ENCODE measurements at places on chromosomes 7 and 10. TPM values are rescaled to one million over a fixed set of nuclear protein-coding genes. Genes with fewer than 3 reads are reported as not detected.

DNA sequence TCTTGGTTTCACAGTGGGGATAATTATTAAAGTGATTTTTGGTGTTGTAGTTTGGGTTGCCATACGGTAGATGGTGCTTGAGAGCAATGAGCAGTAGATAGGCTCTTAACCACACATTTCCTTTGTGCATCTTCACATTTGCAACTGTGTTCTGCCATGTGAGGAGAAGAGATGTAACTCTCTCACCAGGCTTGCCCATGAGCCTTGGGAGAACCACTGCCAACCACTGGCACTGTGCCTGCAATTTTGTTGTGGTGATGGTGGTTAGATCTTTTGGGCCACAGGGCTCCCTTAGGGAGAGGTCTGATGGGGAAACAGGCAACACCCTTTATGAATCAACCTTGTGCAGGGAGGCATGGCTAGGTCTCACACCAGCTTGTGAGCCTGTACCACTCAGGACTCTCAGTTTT lies 204.3 kb downstream of the CCDC7 start:
- DNase-seq, result peak; percentile 14
- H3K27ac ChIP-seq, result no peak overlapping the region
- H3K4me3 ChIP-seq, result no peak overlapping the region
- 0 out of 2 replicates have a peak, but pooled peaks cover 4% of the 10 kb centered on the region for H3K27me3 ChIP-seq
- H3K36me3 ChIP-seq, result no peaks in the 10 kb centered on the region

GRCh38 chr7:116726149-116726548 lies 54.2 kb downstream of the MET start:
- H3K4me1 ChIP-seq, result peaks cover 12% of the 10 kb centered on the region
- H3K36me3 ChIP-seq, result no peaks in the 10 kb centered on the region
- DNase-seq, result no peak
- H3K27me3 ChIP-seq, result no peaks in the 10 kb centered on the region
- H3K4me3 ChIP-seq, result no peak overlapping the region

DNA sequence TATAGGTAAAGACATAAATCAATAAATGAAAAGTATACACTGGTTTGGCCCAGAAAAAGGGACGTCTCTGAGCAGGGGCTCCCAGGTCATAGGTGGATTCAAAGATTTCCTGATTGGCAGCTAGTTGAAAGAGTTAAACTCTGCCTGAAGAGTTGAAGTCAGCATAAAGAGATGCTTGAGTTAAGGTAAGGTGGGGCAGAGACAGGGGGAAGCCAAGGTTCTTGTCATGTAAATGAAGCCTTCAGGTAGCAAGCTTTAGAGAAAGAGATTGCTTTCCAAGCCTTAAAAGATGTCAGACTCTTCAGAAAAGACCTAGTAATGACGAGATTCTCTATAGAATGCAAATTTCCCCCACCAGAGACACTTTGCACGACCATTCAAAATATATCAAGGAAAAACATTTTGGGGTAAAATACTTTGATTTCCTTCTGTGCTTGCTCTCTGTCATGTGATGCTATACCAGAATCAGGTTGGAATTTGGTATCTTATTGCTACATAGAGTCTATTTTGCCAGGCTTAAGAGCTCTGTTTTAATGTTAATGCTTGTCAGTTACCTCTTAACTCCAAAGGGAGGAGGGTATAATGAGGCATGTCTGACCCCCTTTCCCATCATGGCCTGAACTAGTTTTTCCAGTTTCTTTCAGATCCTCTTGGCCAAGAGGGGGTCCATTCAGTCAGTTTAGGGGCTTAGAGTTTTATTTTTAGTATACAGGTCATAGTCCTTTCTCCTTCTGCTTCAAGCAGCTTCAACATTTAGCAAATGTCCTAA lies 429.6 kb downstream of the ADRA2A start:
- H3K27me3 ChIP-seq, result no peaks in the 10 kb centered on the region
- 0 out of 2 replicates have a peak, but pooled peaks cover 3% of the 10 kb centered on the region for H3K4me1 ChIP-seq
- no peak overlapping the region for H3K4me3 ChIP-seq
- no peak overlapping the region for H3K27ac ChIP-seq
- DNase-seq, result no peak

GRCh38 chr7:108684629-108685028 lies 115.0 kb downstream of the DNAJB9 start:
- H3K4me1 ChIP-seq, result no peaks in the 10 kb centered on the region
- no peak overlapping the region for H3K4me3 ChIP-seq
- H3K36me3 ChIP-seq, result no peaks in the 10 kb centered on the region
- no peak overlapping the region for H3K27ac ChIP-seq
- no peaks in the 10 kb centered on the region for H3K27me3 ChIP-seq
- DNase-seq, result no peak

- peaks cover 8% of the 10 kb centered on the region for H3K36me3 ChIP-seq
- no peak overlapping the region for H3K27ac ChIP-seq
- H3K4me3 ChIP-seq, result no peak overlapping the region
- H3K27me3 ChIP-seq, result no peaks in the 10 kb centered on the region
Measured at GRCh38 chr10:93299606-93300287, 182.4 kb downstream of the MYOF start.

DNA sequence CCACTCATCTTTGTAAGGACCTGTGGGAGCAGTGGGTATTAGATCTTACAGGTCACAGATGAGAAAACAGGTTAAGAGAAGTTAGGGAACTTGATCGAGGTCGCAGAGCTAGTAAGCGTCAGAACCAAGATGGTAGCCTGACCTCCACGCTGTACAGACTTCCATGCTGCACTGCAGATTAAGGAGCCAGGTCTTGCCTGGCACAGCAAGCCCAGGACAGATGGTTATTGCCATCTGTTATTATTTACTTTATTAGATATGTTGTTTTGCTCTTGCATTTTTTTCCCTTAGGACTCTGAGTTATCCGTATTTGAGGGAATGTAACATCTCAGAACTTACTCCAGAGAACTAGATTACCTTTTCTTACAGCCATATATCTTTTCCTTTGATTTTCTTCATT lies 147.2 kb downstream of the NSUN6 start:
- H3K4me3 ChIP-seq, result no peak overlapping the region
- no peaks in the 10 kb centered on the region for H3K36me3 ChIP-seq
- no peaks in the 10 kb centered on the region for H3K27me3 ChIP-seq
- no peak for DNase-seq

DNA sequence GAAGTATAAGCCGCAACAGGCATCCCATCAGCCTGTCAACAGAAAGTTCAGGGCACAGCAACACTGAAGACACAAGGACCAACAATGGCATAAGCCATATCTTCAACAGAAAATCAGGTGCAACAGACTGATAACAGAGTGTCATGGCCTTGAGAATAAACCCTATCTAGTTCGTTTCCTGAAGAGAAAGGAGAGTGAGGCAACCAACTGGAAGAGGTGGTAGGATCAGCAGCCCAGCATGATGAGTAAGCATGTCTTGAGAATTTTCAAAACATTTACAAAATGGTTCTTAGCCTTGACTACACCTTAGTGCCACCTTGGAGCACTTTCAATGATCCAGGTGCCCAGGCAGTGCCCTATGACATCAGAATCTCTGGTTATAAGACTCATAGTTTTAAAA lies 290.2 kb upstream of the SEMA3C start:
- DNase-seq, result peak; percentile 43
- no peaks in the 10 kb centered on the region for H3K36me3 ChIP-seq
- no peak overlapping the region for H3K4me3 ChIP-seq
- H3K27me3 ChIP-seq, result no peaks in the 10 kb centered on the region

- H3K36me3 ChIP-seq, result 0 out of 2 replicates have a peak, but pooled peaks cover 4% of the 10 kb centered on the region
- no peak overlapping the region for H3K4me3 ChIP-seq
- no peak for DNase-seq
- H3K4me1 ChIP-seq, result no peaks in the 10 kb centered on the region
- H3K27me3 ChIP-seq, result no peaks in the 10 kb centered on the region
Measured at GRCh38 chr10:125016611-125017202, 74.8 kb downstream of the ZRANB1 start.

DNA sequence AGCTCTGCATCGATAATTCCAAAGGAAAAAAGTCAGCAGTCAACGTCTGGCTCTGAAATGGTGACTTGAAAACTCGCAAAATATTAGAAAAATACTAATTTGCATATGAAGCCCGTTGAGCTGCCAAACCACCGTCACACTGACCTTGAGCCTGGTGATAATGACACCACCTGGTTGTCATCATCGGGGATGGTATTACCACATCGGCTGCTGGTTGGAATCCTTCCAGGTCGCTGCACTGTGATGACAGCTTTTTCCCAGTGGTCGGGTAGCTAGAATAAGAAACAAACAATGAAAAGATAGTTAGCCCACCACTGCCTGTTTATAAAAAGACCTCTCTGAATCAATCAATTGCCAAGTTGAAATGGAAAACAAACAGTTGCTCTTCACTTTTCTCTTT lies 41.6 kb downstream of the LAMB1 start:
- H3K27me3 ChIP-seq, result no peaks in the 10 kb centered on the region

The HBP1 gene
- 102 TPM for total RNA-seq

The GHRHR gene
- not detected for total RNA-seq

The HNRNPA2B1 gene
- total RNA-seq, result 125 TPM
